ENCODE measurements at places on chromosomes 2 and 18.

DNA sequence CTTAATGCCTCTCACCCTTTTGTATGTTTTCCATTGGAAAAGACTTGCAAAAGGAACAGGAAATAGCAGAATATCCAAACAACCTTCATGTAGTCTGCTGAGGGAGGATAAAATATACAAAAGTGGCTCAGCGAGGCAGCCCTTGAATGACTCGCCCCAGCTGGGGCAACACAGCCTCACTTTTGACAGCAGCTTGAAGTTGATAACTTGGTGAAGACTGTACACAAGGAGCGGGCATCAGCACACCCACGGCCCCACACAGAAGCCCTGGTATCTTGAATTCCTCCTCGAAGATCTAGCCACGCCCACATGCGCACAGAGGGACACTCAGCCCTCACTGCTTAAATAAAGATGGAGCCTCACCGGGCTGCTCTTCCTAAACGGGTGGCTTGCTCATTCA is 161.0 kb downstream of the IRS1 start:
- DNase-seq: no peak

DNA sequence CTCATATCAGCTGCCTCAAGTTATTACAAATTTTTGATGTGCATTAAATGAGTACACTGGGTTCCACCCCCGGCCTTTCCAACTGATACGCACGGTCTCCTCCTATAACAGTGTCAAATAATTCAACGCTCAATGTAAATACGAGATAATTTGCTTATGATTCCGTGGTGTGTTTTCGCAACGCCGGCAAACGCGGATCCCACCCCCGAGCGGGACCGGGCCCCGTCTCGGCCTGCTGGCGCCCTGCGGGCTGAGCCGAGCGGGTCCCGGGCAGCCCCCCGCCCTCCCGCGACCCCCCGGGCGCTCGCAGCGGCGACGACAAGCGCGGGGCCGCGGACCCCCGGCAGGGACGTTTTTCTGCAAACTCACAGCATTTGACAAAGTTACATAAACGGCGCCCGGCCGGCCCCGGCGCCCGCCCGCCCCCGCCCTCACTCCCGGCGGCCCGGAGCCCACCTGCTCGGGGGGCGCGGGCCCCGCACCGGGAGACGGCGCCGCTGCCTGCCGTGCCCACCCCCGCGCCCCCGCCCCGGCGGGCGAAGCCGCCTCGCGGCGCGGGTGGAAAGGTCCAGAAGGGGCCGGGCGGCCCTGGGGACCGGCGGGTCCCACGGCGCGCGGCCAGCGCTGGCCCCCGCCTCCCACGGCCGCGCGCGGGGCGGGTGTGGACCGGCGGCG is 762 bp downstream of the HDAC4 start:
- peak; percentile 39 for DNase-seq

DNA sequence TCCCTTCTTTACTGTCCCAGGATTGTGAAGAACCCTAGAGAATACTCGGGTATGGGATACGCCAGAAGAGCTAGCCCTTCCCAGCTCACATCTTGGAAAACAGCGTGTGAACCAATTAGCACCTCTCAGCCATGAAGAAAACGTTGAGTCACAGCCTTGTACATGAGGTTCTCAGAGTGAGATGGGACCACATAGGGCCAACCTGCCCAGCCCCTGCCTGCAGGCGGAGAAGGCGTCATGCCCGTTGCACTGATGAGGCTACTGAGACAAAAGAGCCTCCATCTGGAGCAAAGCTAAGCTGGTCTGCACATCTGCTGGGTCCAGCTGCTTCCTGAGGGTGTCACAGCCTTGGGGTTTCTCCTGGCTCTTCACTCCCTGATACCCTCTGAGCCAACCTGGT is 92.2 kb downstream of the LBH start:
- DNase-seq: no peak

- DNase-seq: no peak
Measured at GRCh38 chr2:241349941-241350340, 6.1 kb upstream of the FARP2 start.

GRCh38 chr18:77020561-77020960 is 112.0 kb downstream of the MBP start:
- DNase-seq: no peak

GRCh38 chr2:150520887-150521664 is 33.6 kb upstream of the RND3 start:
- DNase-seq: no peak

- DNase-seq: no peak
Measured at GRCh38 chr2:80527119-80527518, 222.6 kb upstream of the LRRTM1 start.

DNA sequence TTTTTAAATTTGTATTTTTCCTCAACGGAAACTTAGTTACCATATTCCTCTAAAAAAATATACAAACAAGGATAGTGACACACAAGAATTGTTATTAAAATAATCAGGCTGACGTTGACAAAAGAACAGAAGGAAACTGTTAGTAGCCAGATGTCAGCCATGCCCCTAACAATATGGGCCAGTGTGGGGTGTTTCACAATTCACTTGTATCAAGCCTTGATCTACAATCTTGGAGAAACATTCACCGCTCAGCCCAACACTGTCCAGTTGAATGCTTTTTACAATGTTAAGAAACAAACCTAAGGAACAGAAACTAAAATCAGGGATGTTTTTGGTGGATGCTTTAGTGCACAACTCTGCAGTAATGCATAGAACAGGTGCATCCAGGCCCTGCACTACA is 44.6 kb downstream of the TMEFF2 start:
- no peak for DNase-seq

GRCh38 chr2:136131961-136132824 is 14.2 kb upstream of the CXCR4 start:
- DNase-seq: peak; percentile 76

DNA sequence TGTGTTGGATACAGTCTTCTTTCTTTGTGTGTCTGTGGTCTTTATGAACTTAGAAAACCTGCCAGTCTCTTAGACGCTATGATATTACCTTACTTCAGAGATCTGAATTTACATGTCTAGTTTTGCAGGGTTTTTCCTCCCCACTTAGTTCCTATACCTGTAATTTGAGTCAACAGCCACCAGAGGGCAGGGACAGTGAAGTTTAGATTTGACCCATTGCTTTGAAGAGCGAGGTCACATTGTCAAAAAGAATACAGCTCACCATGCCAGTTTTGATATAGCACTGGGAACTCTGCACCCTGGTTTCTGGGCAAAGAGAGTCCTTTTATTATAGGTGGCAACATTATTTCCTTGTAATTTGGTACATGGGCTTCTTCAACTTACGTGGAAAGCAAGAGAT is 102.3 kb downstream of the MAPK4 start:
- DNase-seq: no peak

DNA sequence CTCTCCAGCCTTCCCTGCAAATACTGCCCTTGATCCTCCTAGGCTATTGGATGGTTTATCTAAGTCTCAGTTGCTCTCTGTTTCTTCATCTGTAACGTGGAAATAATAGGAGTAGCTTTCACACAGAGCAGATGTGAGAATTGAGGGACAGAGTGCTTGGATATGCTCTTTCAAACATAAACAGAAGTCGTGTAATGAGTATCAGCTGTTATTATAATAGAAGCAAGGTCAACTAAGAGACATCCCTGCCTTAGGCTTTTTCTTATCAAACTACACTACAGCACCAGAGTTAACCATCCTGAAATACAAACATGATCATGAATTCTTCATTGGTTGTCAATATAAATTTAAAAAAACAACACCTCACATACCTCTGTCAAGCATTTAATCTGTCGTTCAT is 138.2 kb downstream of the DOK6 start:
- no peak for DNase-seq

DNA sequence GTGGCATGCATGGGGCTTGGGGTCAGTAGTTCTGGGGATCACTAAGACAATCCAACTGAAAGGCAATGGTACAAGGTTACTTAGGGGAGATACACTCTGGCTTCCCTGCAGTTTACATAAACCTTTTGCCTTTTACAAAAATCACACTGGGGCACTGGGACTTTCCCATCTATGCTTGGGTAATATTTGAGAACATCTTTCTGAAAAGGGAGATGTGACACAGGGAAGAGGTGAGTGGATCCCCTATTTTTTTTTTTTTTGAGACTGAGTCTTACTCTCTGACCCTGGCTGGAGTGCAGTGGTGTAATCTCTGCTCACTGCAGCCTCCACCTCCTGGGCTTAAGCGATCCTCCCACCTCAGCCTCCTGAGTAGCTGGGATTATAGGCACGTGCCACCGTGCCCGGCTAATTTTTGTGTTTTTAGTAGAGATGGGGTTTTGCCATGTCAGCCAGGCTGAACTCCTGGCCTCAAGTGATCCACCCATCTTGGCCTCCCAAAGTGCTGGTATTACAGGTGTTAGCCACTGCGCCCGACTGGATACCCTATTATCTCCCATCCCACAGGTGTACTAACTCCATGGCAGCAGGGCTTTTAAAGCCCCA is 82.8 kb upstream of the DNMT3A start:
- no peak for DNase-seq

GRCh38 chr18:44876024-44876423 is 195.3 kb downstream of the SETBP1 start:
- DNase-seq: no peak

DNA sequence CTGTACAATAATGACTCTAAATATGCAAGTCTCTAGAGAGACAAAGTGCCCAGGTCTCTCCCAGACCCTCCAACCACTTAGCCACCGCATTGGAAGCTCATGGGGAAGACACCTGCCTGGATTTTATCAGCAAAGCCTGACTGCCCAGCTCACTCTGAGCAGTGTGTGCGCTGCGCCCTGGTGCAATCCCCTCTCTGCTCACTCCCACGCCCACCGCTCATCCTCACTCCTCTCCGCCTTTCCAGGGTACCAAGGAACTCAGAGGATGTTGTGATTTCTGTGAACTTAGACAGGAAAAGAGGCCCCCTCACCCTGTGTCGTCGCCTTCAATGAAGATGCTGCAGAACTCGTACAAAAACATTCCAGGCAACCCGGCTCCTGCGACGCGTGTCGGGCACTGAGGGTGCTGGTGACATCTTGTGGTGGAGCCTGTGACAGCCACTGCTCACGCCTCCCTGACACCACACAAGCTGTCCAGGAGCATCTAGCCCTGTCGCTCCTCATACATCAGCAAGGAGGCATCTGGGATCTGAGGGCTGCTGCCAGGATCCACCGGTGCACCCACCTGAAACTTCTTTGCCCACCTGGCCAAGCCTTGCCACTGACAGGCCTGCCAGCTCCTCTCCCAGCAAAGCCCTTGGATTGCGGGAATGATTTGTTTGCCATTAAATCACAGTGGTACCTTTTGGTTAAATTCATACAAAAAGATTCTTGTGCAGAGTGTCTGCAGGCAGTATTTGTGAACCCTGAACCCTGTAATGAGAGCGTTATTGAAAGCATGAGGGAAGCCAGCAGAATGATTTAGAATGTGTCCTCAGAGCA is 220.4 kb downstream of the ZNF516 start:
- no peak for DNase-seq

GRCh38 chr2:64203858-64204632 is 59.8 kb upstream of the PELI1 start:
- DNase-seq: peak; percentile 42

DNA sequence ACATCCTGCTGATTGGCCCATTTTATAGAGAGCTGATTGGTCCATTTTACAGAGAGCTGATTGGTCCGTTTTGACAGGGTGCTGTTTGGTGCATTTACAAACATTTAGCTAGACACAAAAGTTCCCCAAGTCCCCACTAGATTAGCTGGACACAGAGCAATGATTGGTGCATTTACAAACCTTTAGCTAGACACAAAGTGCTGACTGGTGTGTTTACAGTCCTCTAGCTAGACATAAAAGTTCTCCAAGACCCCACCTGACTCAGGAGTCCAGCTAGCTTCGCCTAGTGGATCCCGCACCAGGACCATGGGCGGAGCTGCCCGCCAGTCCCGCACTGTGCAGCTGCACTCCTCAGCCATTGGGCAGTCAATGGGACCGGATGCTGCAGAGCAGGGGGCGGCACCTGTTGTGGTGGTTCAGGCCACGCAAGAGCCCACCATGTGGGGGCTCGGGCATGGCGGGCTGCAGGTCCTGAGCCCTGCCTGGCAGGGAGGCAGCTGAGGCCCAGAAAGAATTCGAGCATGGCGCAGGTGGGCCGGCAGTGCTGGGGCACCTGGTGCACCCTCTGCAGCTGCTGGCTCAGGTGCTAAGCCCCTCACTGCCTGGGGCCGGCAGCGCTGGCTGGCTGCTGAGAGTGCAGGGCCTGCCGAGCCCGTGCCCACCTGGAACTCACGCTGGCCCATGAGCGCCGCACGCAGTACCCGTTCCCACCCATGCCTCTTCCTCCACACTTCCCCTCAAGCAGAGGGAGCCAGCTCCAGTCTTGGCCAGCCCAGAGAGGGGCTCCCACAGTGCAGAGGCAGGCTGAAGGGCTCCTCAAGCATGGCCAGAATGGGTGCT is 713.2 kb upstream of the GYPC start:
- DNase-seq: no peak

GRCh38 chr2:106886916-106887758 is 1.2 kb upstream of the ST6GAL2 start:
- no peak for DNase-seq

- DNase-seq: no peak
Measured at GRCh38 chr2:177784745-177785067, 287.9 kb downstream of the PDE11A start.

DNA sequence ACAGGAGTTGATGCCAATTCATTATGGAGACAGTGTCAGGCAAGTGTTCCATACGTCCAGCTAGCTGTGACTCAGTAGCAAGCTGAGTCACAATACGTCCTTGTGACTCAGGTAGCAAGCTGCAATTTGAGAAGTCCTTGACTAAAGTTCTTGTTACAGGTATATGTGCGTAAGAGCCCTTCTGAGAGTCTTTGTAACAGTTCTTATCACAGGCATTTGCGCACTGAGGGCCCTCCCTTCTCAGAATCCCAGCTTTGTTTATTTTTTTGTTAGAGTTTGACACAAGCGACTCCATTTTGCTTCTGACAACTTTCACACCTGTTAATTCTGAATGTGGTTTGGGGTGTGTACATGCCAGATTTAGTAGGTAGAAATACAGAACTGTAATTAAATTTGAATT is 20.1 kb upstream of the ACMSD start:
- DNase-seq: no peak

DNA sequence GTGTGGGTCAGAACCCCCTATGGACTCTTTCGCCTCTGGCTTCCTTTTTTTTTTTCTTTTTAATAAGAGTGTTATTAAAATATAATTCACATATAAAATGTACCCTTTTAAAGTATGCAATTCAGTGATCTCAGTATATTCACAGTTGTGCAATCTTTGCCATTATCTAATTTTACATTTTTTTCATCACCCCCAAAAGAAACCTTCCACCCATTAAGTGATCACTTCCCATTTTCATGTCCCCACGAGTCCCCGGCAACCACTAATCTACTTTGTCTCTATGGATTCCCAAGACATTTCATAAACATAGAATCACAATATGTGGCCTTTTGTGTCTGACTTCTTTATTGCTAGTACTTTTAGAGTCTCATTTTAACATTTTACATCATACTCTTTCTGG is 38.7 kb upstream of the ANXA4 start:
- no peak for DNase-seq

DNA sequence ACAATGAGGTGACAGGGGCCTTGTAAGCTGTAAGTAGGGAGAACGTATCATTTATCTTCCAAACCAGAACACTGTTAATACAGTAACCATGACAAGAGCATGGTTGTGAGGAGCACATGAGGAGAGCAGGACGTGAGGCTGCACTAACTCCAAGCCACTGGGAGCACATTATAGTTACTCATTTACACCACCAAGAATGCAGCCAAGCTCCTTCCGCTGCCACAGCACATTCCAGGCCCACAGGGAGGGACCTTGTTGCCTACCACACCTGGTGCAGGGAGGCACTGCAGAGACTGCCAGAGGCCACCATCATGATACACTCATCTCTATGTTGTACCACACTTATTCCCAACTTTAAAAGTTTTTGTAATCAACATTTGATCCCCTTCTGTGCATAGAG is 13.5 kb upstream of the SFXN5 start:
- DNase-seq: no peak

- no peak for DNase-seq
Measured at GRCh38 chr2:105873281-105873680, 128.6 kb downstream of the NCK2 start.

Data from activated T-cell treated with anti-CD3 and anti-CD28 coated beads, Interleukin-2, amount 50 U/mL, for 1 hour (primary cell).